ENCODE measurements at places on chromosomes 3 and 15.

DNA sequence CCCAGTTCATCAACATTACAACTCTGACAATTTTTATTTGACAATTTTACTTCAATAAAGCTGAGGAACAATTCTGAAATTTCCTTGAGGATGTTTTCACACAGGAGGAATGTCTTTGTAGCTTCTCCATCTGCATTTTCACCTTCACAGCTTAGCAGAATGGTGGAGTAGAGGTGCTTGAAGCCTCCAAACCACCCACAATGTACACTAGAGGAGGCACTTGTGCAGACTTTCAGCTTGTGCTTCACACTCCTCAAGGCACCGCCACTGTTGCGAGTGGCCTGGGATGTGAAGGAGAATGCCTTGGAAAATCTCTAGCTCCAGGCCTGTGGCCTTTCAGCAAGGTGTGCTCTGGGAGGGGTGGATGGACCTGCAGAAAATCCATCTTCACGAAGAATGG, 181.9 kb downstream of the EPHB1 start:
- no peak for DNase-seq

DNA sequence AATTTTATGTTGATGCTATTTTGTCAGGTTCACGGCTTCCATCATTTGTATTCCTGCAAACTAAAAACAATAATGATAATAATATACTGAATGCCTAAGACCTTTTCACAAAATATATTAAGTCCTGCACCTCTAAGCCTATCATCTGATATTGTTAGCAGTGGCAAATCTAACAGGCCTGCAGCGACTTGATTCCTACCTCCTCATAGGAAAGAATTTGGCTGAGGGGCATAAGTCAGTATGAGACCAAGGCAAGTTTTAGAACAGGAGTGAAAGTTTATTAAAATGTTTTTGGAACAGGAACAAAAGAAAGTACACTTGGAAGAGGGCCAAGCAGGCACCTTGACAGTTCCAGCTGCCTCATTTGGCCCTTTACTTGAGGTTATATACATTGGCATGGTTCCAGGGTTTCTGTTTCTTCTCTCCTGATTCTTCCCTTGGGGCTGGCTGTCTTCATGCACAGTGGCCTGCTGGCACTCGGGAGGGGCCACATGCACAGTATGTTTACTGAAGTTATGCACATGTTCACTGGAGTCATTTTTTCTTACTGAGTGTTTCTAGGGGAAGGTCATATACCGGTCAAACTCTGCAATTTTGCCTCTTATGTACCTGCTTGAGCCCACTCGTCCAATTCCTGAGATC, 418.1 kb downstream of the EPHA6 start:
- no peak for DNase-seq

DNA sequence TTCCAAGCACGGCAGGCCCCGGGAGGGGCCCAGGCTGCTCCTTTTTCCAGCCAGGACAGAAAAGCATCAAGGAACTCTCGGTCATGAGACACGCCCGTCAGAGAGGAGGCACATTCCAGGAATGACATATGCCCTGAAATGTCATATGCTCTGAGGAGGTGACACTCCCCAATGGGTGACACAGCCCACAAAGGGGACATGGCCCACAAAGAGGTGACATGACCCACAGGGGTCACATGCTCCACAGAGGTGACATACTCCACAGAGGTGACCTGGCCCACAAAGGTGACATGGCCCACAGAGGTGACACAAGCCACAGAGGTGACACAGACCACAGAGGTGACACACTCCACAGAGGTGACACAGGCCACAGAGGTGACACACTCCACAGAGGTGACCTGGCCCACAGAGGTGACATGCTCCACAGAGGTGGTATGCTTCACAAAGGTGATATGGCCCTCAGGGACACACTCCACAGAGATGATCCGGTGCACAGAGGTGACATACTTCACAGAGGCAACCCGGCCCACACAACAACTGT, 79.2 kb downstream of the ABHD5 start:
- no peak for DNase-seq

GRCh38 chr3:13898346-13898745, 18.5 kb upstream of the WNT7A start:
- no peak for DNase-seq

DNA sequence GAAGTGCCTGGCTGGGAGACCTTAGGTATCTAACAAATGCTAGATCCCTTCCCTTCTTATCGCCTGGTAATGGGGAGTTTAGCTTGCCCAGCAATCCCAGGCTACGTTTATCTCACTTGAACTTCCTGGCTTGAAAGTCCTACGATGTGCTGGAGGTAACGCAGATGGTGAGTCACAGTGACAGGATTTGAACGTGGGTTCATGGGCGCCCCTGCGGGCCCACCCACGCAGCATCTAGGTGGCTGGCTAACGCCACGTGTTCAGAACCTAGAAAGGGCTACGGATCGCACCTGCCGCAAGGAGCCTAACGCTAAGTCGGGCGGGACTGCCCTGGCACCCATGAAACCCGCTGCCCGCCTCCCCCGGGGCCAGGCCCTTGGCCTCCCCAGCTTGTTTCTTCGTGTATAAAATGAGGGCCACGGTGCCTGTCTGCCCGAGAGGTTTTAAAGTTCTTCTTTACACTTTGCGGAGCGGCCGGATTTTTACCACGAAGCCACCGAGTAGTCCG, 600 bp upstream of the USP3 start:
- DNase-seq = peak; percentile 78

GRCh38 chr3:189898559-189899153, 222.0 kb downstream of the P3H2 start:
- DNase-seq = no peak

DNA sequence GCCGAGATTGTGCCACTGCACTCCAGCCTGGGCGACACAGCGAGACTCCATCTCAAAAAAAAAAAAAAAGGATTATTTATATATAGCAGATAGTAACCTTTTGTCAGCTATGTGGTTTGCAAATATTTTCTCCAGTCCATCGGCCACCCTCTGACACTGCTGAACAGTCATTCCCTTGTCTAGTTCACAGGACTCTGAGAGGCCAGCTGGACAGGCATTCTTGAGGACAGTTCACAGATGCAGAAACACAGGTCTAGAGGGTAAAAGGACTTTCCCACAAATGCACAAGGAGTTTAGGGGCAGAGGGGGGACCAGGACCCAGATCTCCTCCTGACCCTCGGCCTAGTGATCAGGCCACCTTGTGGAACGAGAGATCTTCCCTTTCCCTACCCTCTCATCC, 7.5 kb upstream of the TMEM40 start:
- no peak for DNase-seq

- no peak for DNase-seq
Observed at GRCh38 chr3:38566215-38566528, 70.0 kb downstream of the EXOG start.

- DNase-seq = no peak
Observed at GRCh38 chr15:59185725-59186124, 20.9 kb upstream of the LDHAL6B start.

DNA sequence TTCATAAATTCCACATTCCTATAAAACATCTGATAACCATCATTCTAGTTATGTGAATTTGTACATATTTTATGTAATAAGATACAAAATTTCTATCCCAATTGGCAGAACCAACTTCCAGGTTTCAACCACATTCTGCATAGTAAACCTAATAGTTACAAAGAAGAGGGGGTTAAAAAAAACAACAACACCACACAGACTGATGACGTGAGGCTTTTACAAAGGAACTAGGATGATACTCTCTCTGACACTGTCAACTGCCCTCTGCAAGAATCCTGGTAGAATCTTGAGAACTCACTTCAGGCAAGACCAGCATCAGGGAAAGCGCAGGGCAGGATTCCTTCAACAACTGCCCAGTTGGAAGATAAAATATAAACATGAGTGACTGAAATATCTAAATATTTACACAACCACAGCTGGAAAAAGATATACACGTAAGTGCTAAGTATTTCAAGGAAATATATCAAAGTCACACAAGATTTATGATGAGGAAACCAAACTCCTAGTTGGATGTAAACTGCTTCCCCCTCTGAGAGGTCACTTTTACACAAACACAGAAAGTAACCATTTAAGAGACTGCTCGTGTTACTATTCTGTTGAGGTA, 816.4 kb downstream of the ROBO1 start:
- DNase-seq = no peak
